ENCODE measurements at places on chromosomes 7 and 10.

GRCh38 chr10:11887381-11888227 lies 64.4 kb downstream of the PROSER2 start:
- no peak for DNase-seq

DNA sequence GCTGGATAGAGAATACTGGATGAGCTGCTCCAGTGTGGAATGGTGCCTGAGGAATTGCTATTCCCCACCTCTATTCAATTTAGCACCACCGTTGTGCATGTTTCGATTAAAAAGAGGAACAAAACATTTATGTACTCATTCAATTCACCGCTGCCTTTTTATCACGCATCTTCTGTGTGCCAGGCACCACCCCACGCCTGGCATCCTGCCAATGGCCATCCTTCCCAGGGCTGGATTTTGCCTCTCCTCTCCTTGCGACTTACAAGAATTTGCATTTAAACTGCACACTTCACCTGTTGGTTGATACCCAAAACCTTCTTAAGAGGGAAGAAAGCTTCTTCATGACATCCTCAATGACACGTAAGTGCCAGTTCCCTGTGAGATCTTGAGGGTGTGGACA lies 110.2 kb upstream of the DPP6 start:
- DNase-seq, result peak; percentile 41

DNA sequence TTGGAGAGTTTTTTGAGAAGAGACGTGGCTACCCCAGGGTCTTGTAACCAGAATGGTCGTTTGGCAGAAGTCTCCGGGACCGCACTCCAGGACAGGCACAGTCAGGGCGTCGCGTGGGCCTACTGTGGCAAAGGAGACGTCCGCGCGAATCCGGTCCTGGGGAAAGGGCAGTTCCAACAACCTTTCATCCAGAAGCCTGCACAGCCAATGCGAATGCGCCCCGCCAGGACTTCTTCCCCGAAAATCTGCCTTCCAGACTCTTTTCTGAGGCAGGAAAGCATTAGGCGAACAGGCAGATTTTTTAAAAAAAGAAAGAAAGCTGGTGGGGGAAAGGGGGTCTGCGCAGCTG lies 2.0 kb downstream of the HPSE2 start:
- no peak for DNase-seq

DNA sequence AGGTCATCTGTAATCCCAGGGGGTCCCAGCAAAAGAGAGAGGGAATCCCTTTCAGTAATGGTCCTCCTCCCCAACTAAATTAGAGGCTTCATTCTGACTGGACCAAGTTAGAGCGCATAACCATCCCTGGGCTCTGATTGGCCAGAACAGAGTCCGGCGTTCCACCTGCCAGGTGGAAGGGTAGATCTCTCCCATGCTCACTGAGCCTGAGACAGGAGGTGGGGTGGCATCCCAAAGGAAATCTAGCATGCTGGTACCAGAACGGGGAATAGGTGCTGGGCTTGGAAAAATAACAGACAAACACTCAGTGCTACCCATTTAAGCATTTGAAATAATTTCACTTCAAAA lies 21.0 kb upstream of the TSPAN33 start:
- DNase-seq, result no peak

DNA sequence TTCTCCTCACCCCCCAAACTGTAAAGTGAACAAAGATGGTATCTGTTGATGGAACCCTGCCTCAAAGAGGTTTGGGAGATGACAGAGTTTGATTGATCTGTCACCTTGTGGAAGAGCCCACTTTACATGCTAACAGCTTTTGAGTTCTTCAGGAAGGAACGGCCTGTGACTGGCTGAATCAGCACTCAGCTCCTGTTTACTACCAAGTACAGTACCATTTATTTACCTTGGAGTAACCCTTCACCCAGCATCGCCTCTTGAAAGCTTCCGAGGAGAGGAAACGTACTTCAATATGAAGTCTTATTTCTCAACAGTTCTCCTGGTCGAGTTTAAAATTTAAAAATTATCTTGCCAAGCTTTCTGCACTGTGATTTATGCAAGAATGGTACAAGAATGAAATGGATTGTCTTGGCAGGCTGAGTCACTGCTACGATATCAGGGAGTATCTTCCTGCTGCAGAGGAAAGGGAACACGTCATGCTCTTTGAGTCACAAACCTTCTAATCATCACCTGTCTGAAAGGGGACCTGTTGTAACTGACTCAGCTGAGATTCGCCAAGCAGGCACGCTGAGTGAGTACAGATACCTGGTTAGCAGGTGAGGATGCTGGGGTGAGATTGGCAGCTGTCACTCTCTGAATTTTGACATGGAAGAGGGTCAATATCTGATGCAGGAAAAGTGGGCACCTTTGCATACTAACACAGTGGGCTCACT lies 30.1 kb downstream of the KLF6 start:
- no peak for DNase-seq

GRCh38 chr10:44952779-44953231 lies 6.8 kb upstream of the RASSF4 start:
- DNase-seq, result no peak

DNA sequence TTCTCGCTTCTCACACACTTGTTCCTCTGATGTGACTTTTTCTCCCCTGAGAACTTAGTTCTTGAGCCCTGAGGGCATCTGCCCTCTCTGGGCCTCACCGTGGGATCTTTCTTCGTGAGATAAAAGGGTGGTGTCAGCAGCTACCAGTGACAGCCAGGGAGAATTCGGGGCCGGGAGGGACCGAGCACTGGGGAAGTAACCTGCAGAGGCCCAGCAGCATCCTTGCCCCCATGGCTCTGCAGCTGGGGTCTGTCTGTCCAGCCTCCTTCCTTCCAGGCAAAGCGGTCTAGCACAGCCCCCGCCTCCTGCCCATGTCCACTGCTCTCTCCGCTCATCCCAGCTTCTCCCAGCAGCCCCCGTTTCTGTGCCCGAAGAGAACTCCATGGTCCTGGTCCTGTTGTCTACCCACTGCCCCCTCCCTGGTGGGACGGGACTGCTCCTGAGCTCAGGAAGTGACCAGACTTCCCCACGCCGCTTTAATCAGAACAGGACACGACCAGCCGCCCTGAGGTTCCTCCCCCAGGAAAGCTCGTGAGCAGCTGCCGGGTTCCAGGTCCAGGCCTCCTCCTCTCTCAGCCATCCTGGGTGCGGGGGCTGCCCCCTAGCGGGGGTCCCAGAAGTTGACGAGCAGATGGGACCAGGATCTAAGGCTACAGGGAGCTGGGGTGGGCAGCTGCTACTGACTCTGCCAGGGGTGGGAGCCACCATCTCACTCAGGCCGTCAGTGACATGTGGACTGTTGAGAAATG lies 187.5 kb downstream of the WDR37 start:
- no peak for DNase-seq

- DNase-seq, result no peak
Measured at GRCh38 chr10:110321869-110322620, 17.3 kb upstream of the SMNDC1 start.

DNA sequence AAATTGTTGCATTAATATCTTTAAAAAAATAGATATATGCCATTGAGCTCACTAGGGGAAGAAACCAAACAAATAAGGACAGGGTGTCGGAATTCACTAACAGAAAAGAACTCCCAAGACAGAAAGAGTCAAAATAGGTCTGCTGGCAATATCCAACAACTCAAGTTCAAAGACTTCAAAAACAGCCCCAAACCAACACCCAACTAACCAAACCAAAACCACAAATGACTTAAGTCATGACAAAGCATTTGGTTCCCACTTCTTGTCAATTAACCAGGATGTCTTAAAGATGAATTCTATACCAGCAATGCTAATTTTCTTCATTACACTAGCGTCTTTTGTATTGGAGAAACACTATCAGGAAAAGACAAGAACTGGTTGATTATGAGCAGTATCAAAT lies 249.0 kb upstream of the PLXNA4 start:
- no peak for DNase-seq

DNA sequence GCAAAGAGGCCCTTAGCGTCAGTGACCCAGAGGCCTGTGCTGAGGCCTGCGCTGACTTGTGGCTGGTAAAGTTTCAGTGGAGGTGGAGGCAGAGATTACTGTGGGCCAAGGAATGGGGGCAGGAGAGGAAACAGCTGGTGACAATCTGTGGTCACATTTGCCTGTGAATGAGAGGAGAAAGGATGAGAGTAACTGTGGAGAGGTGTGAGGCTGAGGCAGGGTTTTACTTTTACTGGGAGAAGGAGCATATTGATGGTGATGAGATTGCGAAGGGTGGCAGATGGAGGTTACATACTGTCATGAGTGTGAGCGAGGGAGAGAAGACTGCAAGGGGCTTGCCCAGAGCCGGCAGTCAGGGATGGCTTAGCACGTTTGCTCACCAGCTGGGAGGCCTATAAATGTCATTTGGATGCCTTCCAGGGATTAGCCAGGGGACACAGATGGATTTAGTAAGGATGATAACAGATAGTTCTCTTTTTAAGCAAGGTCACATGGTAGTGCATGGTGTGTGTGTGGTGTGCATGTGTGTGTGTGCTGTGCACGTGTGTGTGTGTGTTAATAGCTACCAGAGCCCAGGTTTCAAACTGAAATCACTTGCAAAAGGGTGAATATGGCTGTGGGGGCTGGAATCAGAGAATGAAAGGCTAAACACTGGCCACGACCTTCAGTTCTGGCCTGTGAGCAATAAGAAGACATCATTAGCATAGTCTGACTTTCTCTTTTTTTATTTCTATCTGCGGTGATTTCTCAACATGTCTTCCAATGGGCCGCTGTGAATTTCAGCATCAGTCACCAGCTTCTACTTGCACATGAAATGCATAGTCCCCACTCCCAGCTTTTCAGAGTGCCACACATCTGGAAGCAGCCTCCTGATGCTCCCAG lies 291.5 kb upstream of the ZNF32 start:
- DNase-seq, result peak; percentile 76

DNA sequence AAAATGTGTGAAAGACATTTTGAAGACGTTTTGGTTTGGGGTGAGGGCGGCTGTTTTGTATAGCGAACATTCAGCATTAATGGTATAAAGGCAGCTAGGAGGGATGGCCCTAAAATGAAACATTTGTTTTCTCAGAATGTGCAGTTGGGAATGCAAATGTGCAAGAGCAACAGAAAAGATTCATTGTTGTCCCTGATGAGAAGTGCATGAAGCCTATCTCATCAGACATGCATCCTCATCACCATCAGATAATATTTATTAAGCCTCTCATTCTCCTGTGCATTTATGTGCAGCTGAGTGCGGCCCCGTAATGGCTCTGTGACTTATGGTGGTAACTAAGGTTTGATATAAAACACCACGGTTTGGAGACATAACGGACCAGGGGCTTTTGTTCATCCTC lies 199.5 kb downstream of the GFRA1 start:
- no peak for DNase-seq

GRCh38 chr7:108012499-108013430 lies 9.8 kb upstream of the LAMB1 start:
- no peak for DNase-seq

DNA sequence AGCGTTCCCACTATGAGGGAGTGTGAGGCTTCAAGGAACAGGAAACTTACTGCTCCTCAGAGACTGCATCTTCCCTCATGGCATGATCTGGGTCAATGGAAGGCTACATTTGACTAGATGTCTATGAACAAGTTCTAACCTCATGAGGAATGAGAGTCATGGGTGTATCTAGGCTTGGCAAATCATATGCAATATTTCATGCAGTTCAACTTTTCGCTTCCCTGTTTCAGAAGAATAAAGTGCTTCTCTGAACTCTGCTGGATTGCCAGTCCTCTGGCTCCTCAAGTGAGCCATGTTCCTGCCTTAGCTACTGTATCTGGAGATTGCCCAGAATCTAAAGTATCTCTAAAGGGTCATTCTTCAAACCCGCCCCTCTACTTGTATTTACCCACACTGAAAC lies 54.3 kb upstream of the SEMA3A start:
- DNase-seq, result no peak

- no peak for DNase-seq
Measured at GRCh38 chr10:95458871-95459270, 102.3 kb downstream of the SORBS1 start.

DNA sequence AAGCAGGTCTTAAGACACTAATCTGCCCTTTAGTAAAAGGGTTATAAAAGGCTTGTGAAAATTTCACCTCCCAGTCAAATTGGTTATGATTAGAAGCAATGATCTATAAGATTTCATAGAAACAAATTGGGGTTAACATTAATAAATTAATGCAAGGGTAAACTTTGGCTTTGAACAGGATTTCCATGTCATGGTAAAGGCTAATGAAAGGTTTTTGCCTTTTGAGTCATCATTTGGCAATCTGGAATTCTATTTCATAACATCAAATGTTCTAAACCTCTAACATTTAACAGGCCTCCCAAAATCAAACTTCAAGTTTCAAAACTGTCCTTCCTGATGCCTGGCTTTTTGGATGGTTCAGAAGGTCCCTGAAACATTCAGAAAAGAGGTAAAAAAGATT lies 62.4 kb downstream of the COA1 start:
- no peak for DNase-seq

DNA sequence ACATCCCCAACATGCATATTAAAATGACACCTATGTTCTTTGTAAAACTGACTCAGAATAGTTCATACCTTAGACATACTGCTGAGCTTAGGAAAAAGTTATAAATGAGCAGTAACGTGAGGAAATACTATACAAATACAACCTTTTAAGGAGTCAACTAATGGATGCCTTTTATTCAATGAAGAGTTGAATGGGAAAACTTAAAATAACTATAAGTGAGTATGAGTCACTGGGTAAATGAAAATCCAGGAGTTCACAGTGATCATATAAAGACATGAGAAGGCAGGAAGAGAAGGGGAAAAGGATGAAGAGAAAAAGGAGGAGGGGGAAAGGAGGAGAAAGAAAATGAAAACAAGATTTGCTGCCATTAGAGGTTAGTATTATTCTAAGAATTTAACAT lies 157.8 kb upstream of the PCDH15 start:
- no peak for DNase-seq

GRCh38 chr7:2851497-2851896 lies 7.4 kb upstream of the GNA12 start:
- DNase-seq, result no peak

DNA sequence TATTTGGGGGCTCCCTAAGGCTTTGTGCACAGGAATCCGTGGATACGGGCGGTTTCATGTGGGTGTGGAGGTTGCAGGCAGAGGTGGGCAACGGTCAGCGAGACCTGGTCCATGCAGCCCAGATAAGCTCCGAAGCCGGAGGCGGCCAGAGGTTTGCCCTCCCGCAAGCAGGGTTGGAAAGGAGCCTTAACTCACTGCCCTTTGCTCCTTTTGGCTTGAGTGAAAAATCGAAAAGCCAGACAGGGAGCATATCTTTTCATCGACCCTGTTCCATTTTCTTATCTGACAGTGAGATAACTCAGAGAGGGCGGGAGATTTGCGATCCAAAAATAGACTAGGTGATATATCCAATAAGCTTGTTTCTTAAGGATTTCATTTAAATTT lies 1.5 kb downstream of the GRM3 start:
- DNase-seq, result peak; percentile 54

GRCh38 chr7:1092161-1092632 lies 4.3 kb downstream of the GPER1 start:
- DNase-seq, result no peak

- no peak for DNase-seq
Measured at GRCh38 chr7:130379019-130379418, 1.3 kb upstream of the CPA1 start.

GRCh38 chr10:44749151-44749550 lies 162.0 kb upstream of the TMEM72 start:
- DNase-seq, result no peak
